ENCODE measurements at places on chromosomes 11 and 22. TPM values are rescaled to one million over a fixed set of nuclear protein-coding genes. Genes with fewer than 3 reads are reported as not detected.

Gene KCNJ5
- total RNA-seq: 0.11 TPM

Gene ART5
- not detected for total RNA-seq

Gene PNPLA5
- not detected for total RNA-seq

Gene ACR
- total RNA-seq: not detected

Gene RTN3
- 220 TPM for total RNA-seq

Gene CBLIF
- not detected for total RNA-seq

Gene RIBC2
- total RNA-seq: 11.0 TPM

Gene MISFA
- 7.9 TPM for total RNA-seq

GRCh38 chr11:107858217-107859070 is at the start of gene SLC35F2:
TSS of gene SLC35F2 (minus strand) at chr11:107858787. CDS start at chr11:107858767, 20 bp downstream.
- peak; percentile 91 for DNase-seq
- H3K4me3 ChIP-seq: peak within 1 kb of the TSS; percentile 93
- peak within 1 kb of the TSS; percentile 78 for H3K27ac ChIP-seq
- H3K4me1 ChIP-seq: peaks cover 31% of the 10 kb centered on the region
- H3K36me3 ChIP-seq: peaks cover 8% of the 10 kb centered on the region
- H3K27me3 ChIP-seq: no peaks in the 10 kb centered on the region

DNA sequence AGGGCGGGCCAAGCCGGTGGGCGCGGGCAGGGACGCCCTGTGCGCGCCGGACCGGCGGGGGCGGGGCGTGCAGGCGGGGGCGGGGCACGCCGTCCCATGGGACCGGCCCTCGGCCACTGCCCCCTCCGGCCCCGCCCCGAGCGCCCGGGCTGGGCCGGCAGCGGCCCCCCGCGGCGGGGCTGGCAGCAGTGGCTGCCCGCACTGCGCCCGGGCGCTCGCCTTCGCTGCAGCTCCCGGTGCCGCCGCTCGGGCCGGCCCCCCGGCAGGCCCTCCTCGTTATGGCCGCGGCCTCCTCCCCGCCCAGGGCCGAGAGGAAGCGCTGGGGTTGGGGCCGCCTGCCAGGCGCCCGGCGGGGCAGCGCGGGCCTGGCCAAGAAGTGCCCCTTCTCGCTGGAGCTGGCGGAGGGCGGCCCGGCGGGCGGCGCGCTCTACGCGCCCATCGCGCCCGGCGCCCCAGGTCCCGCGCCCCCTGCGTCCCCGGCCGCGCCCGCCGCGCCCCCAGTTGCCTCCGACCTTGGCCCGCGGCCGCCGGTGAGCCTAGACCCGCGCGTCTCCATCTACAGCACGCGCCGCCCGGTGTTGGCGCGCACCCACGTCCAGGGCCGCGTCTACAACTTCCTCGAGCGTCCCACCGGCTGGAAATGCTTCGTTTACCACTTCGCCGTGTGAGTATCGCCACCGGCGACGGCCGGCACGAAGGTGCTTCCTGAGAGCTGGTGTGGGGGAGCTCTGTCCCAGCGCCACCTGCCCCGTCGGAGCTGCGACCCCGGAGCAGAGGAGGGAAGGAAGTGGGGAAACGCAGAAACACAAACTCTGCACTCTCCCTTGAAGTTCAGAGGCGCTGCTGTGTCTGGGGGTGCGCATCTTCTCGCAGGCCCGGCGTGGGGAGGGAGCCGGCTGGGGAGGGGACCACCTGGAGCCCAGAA is at the start of gene KCNQ1:
TSS of gene KCNQ1 (plus strand) at position 188 of the 925 bp plus-strand sequence. CDS start at position 279, 91 bp downstream.
- H3K4me1 ChIP-seq: no peaks in the 10 kb centered on the region
- H3K4me3 ChIP-seq: no peak within 1 kb of the TSS
- no peaks in the 10 kb centered on the region for H3K36me3 ChIP-seq
- no peak within 1 kb of the TSS for H3K27ac ChIP-seq
- H3K27me3 ChIP-seq: peaks cover 37% of the 10 kb centered on the region

- H3K4me3 ChIP-seq: no peak overlapping the region
- H3K36me3 ChIP-seq: no peaks in the 10 kb centered on the region
- H3K4me1 ChIP-seq: no peaks in the 10 kb centered on the region
- H3K27me3 ChIP-seq: no peaks in the 10 kb centered on the region
Observed at GRCh38 chr11:93921695-93922468, 71.5 kb upstream of the VSTM5 start.

GRCh38 chr22:41009222-41009948 is 58.2 kb downstream of the RBX1 start:
- peak; percentile 51 for DNase-seq
- H3K27ac ChIP-seq: peak overlapping the region; percentile 44
- H3K4me1 ChIP-seq: peaks cover 18% of the 10 kb centered on the region
- no peaks in the 10 kb centered on the region for H3K27me3 ChIP-seq
- no peak overlapping the region for H3K4me3 ChIP-seq
- H3K36me3 ChIP-seq: no peaks in the 10 kb centered on the region

DNA sequence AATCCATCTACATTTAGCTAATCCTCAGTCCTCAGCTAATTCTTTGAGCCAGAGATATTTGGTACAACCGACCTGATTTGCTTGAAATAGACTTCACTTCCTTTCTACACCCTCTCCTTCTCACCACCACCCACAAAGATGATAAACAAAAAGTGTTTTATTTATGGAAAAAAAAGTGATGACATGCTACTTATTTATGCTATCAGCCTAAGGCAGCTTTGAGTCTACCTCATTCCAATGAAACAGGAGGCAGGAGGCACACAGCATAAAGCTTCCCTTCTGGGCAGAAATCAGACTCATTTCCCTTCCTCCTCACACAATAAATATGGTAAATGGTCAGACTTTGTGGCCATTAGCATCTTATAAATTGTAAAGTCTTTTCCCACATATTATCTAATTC is 325.7 kb downstream of the SOX6 start:
- H3K27me3 ChIP-seq: no peaks in the 10 kb centered on the region
- H3K27ac ChIP-seq: no peak overlapping the region
- DNase-seq: no peak

- no peaks in the 10 kb centered on the region for H3K27me3 ChIP-seq
- no peak overlapping the region for H3K27ac ChIP-seq
Observed at GRCh38 chr11:78061921-78062311, 1.7 kb upstream of the THRSP start.

- no peaks in the 10 kb centered on the region for H3K27me3 ChIP-seq
- no peak overlapping the region for H3K27ac ChIP-seq
- no peak overlapping the region for H3K4me3 ChIP-seq
- DNase-seq: no peak
Observed at GRCh38 chr11:35717043-35717442, 54.5 kb downstream of the TRIM44 start.

DNA sequence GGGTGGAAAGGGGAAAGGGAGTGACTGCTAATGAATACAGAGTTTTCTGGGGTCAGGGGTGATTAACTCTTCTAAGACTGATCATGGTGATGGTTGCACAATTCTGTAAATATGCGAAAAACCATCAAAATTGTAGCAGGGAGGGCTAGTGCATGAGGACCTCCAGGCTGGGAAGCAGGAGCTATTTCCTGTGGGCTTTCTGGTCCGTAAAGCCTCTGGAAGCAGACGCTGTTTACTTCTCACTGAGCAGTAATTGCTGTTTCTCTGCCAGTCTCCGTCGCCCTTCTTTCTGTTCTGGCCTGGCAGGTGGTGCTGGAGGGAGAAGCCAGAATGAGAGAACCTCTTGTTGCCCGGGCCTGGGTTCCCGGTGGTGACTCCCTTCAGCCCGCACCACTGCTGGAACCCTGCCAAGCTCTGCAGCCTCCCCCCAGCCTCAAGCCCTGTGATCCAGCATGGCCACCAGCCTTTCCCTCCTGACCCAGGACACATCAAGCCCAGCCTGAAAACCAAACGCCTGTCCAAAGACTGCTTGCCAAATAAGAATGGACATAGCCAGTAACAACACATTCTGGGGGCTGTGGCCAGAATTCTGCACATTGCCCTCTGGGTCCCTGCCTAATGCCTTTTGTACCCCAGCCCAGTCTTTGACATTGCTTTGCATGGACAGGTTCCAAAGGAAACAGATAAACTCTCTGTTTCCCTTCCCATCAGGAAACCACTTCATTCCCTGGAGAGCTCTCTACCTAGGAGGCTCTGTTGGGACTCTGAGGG is 201.0 kb upstream of the NAV2 start:
- H3K36me3 ChIP-seq: no peaks in the 10 kb centered on the region
- no peak for DNase-seq
- H3K27ac ChIP-seq: no peak overlapping the region
- peaks cover 33% of the 10 kb centered on the region for H3K4me1 ChIP-seq

DNA sequence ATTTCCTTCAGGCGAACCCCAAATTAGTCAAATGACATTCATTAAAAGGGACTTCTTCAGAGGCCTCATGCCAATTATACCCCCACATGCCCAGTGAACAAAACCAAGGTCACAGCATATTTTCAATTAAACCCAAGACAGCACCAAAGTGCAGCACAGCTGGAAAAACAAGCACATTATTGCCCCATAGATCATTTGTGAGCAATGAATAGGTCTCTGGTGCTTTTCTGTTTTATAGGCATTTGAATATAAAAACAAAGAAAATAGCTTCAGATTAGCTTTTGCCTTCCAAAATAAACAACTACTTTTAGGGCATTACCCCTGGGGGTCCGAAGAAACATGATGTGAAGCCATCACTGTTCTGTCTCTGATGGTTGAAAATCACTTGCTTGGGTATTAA is 1319.9 kb downstream of the LRRC4C start:
- no peaks in the 10 kb centered on the region for H3K4me1 ChIP-seq
- H3K27me3 ChIP-seq: no peaks in the 10 kb centered on the region
- no peak for DNase-seq
- no peak overlapping the region for H3K4me3 ChIP-seq
- H3K36me3 ChIP-seq: no peaks in the 10 kb centered on the region

DNA sequence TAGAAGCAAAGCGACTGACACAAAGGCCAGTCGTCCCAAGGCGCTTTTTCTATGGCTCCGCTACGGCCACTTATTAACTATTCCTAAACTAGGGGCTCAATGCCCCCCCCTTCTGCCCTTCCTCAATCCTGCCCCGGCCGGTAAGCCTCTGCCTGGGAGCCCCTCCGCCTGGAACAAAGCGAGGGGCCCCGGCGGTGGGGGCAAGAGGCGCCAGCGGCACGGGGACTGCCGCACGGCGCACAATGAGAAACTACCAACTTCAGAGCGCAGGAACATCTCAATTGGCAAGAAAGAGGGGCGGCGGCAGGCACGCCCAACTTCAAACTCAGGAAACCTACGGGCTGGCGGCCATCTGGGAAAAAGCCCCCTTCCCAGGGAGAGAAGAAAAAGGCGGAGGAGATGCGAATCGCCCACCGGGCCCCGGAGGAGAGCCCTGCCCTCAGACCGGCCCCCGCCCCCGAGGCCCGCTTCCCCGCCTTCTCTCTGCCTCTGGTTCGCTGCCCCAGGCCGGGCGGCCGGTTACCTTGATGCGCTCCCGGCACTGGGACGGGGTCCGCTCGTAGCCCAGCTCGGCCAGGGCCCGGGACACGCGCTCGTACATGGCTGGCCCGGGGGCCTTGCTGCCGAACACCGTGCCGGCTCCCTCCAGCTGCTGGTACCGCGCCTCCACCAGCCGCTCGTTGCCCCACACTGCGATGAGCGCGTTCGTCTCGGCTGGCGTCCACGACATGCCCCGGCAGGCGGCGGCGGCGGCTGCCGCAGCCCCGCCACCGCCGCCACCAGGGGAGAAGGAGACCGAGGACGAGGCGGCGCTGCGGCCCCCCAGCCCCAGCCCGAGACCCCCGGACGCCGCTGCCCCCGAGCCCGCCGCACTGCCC is 619 bp downstream of the MSANTD2 start:
- DNase-seq: peak; percentile 26
- H3K4me1 ChIP-seq: peaks cover 29% of the 10 kb centered on the region
- H3K27ac ChIP-seq: peak overlapping the region; percentile 56
- H3K36me3 ChIP-seq: no peaks in the 10 kb centered on the region

DNA sequence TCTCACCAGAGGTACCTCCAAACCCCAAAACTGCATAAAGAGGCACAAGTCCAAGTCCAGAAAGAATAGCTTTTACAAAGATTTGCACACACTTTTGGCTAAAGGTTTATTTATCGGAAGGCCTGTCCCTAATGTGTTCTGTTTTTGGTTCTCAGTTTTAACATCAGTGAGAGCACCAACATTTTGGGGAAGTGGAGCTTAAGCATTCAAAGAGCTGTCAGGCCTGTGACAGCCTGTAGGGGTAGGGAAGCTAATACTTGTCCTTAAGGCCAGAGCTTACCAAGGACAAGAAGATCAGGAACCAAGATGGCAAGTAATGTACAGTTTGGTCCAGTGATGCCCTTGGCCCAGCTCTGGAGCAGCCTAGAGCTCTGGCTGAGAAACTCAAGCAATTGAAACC is 38.9 kb upstream of the SCUBE2 start:
- H3K27ac ChIP-seq: no peak overlapping the region
- no peak overlapping the region for H3K4me3 ChIP-seq
- no peak for DNase-seq
- no peaks in the 10 kb centered on the region for H3K36me3 ChIP-seq
- H3K27me3 ChIP-seq: no peaks in the 10 kb centered on the region

- H3K27me3 ChIP-seq: no peaks in the 10 kb centered on the region
- H3K36me3 ChIP-seq: peaks cover 8% of the 10 kb centered on the region
- peak; percentile 82 for DNase-seq
- H3K4me1 ChIP-seq: peaks cover 74% of the 10 kb centered on the region
Observed at GRCh38 chr11:126352934-126353801, 2.3 kb upstream of the ST3GAL4 start.

- peaks cover 28% of the 10 kb centered on the region for H3K36me3 ChIP-seq
- no peak overlapping the region for H3K4me3 ChIP-seq
- H3K27ac ChIP-seq: peak overlapping the region; percentile 22
Observed at GRCh38 chr11:76800466-76801200, 17.5 kb downstream of the TSKU start.

DNA sequence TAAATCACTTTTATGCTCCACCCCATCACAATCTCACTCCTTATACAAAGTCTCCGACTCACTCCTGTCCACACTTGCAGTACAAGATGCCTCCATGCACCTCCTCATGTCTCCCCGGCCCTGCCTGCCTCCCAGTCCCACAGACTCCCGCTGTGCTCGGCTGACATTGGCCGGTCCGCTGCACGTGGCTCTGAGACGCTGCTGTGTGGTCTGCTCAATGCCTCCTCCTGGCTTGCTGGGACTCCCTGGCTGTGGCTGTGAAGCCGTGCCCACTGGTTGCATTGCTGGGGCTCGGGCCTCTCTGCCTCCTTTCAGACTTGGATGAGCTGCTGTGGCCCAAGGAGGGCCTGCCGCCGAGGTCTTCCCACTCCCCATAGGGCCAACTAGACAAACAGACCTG is 224.0 kb upstream of the B3GAT1 start:
- no peaks in the 10 kb centered on the region for H3K36me3 ChIP-seq
- H3K4me3 ChIP-seq: no peak overlapping the region
- DNase-seq: no peak
- H3K27ac ChIP-seq: no peak overlapping the region
- no peaks in the 10 kb centered on the region for H3K4me1 ChIP-seq
